ENCODE measurements at places on chromosomes 5 and 9.

DNA sequence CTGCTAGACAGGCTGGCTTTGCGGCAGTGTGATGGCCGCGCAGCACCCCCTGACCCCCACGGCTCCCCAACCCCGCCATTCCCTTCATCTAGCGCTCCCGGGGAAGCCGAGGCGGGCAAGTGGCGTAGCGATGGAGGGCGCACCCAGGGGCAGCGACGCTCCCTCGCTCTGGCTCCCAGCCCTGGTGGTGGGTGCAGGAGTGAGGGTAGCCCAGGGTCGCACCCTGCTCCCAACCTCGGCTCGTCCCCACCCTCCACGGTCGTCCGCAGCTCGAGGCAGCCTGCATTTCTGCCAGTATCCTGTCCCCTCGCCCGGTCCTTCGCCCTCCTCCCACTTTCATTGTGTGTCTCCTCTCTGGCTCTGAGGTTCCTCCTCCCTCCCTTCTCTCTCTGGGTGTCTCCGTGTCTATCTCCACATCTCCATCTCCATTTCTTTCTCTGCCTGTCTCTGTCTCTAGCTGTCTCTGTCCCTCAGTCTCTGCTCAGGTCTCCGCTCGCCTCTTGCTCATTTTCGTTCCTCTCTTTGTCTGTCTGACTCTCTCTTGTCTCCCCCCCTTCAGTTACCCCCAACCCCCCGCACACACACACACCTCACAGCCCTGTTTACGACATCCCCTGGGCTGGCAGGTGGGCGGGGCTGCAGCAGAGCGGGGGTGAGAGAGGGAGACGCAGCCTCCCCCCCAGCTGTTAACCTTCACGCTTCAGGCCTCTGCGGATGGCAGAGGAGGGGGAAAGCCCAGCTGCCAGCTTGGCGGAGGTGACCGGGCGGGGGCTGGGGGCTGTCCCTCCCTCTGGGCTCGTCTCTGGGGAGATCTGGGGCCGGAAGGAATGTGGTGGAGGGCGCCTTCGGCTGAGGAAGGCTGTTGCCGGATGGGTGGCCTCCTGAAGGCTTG, 48.7 kb upstream of the PSD2 start:
- peak overlapping the region; percentile 98 for H3K27ac ChIP-seq
- H3K4me3 ChIP-seq = peak overlapping the region; percentile 84
- peak; percentile 72 for DNase-seq
- peaks cover 12% of the 10 kb centered on the region for H3K27me3 ChIP-seq

DNA sequence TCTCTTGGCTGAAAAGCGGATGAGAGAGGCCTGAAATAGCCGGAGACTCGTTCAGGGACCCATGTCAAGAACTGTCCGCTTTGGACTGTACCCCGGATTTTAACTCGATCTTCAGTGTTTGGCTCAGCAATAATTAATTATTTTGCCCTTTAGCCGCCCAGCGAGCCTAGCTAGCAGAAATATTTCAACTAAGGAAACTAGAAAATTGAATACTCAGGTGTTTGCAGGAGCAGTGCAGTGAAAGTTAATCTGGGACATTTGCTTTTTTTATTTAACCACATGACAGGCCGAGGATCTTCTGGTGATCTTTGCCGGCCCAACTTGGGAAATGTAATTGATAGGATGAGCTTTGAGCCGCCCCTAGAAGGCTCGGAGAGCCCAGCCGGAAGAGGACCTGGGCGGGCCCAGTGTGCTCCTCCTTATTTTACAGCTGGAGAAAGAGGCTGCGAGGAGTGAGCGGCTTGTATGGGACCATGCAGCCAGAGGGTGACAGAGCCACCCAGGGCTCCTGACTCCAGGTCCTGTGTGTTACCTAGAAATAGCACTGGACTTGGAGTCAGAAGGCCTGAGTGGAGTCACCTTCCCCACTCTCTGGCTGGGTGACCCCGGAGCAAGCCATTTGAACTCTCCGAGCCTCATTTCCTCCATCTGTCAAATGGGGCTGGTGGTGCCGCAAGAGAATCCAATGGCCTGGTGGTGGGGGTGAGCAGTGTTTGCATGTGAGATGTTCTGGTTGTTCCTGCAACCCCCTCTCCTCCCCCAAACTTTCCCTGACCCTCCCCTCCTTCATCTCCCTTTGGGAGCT, 2.4 kb downstream of the PPARGC1B start:
- peak; percentile 21 for DNase-seq
- no peak overlapping the region for H3K27ac ChIP-seq
- H3K27me3 ChIP-seq = peaks cover 66% of the 10 kb centered on the region
- no peaks in the 10 kb centered on the region for H3K36me3 ChIP-seq
- peak overlapping the region; percentile 81 for H3K4me3 ChIP-seq
- peaks cover 20% of the 10 kb centered on the region for H3K4me1 ChIP-seq

GRCh38 chr9:120741701-120742100, 27.4 kb upstream of the MEGF9 start:
- no peak for DNase-seq
- H3K36me3 ChIP-seq = no peaks in the 10 kb centered on the region
- H3K27me3 ChIP-seq = peaks cover 5% of the 10 kb centered on the region
- no peak overlapping the region for H3K27ac ChIP-seq

DNA sequence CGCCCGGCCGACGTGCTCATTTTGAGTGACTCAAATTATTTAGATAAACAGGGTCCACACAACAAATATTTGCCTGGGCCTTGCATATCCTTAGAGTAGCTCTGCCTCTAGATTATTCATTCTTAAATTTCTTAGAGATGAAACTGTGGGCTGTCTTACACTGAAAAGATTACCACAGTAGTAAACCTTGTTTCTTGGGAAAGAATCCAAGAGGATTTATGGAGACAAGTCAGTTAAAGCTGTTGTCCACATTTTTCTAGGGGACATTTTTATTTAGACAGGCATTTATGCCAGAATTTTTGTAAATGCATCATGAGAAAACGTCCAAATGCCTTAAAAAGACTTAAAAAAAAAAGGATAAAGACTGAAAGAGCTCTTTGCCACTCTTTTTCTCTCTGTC, 32.6 kb upstream of the RANBP3L start:
- H3K4me3 ChIP-seq = no peak overlapping the region
- no peak for DNase-seq
- no peak overlapping the region for H3K27ac ChIP-seq
- peaks cover 6% of the 10 kb centered on the region for H3K27me3 ChIP-seq

Data from nephron progenitor cell (in vitro differentiated cells).